Cardiac septum (tissue), 1 donor: ENCODE measurements at places on chromosomes 2 and 18.

- no peak for DNase-seq
Observed at GRCh38 chr2:123746006-123746405, 279.1 kb upstream of the CNTNAP5 start.

DNA sequence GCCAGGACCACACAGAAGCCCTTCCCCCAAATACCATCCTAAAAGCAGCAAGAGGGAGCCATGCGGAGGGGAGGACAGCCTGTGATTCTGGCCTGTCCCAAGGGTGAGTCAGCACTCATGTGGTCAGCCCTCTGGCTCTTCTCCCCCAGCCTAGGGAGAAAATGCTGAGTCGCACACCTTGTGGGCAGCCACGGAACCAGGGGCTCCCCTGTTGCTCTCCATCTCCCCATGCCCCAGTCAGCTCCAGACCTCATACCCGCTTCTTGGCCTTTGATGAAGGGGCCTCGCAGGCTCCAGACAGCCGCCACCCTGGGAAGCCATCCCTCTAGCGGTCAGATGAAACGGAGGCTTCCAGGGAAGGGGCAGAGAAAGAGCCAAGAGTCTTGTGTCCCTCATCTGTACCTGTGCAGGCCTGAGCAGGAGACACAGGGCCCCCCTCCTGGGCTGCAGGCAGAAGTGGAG is 181.3 kb upstream of the SIX2 start:
- no peak for DNase-seq

DNA sequence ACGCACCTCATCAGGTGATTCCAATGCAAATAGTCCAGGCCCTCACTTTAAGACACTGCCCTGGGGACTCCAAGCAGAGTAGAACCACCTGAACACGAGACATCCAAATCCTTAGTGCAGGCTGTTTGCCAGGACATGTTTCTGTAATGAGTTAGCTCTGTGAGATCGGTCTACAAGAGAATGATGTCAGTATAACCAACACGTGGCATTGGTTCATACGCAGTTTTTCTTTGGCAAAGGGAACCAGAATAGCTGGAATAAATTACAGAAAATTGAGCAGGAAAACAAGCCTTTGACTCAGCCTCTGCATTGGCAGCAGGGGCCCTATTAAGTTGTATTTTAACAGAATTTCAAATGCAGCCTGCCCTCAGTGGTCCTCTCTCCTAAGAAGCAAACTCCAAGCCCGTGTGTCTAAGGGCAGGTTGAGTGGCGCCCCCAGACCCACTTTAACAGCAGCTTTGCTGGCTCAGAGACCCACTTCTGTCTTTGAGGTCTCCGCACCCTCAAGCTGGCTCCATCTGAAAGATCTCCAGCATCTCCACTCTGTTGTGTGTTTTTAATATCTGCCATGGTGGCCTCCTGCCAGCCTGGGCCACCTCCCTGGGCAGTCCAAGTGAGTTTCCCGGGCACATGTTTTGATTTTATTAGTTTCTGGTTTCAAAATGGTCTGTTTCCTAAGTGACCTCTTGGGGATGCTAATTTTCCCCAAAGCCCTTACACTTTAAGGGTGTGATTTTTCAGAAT is 61.3 kb downstream of the ALPK2 start:
- no peak for DNase-seq

GRCh38 chr2:134276381-134277172 is 22.7 kb downstream of the MGAT5 start:
- no peak for DNase-seq

DNA sequence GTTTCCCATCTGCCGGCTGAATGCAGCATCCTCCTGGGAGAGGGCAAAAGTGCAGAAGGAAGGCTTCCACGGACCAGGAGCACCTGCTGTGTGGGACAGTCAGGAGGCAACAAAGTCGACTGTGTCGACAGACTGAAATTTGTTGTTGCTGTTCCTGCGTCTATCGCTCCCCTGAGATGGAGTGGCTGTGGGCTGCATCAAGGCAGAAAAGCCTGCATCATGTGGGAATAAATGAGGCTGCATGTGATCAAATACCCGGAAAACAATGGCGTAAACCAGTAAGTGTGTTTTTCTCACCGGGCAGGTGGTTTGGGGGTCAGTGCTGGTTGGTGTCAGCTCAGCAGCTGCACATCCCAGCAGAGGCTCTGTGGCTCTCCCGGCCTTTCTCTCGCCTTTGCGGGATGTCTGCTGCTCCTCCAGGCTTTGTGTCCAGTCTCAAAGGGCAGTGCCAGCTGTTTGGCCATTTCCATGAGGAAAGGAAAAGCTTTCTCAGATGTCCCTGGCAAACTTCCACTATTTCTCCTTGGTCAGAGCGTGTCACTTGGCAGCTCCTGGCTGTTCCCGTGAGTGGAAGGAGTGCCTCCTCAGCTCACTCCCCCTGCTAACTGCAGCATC is 262.4 kb downstream of the NDUFA10 start:
- DNase-seq, result peak; percentile 31

GRCh38 chr2:241126771-241127202 is 22.5 kb downstream of the PASK start:
- peak; percentile 39 for DNase-seq

DNA sequence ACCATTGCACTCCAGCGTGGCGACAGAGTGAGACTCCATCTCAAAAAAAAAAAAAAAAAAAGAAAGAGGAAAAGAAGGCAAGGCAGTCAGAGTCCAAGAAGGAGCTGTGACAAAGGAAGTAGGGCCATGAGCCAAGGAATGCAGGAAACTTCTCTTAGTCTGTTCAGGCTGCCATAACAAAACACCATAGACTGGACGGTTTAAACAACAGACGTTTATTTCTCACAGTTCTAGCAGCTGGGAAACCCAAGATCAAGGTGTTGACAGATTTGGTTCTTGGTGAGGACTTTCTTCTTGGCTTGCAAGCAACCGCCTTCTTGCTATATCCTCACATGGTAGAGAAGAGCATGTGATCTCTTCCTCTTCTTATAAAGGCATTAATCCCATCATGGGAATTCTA is 13.1 kb upstream of the SUMO1 start:
- no peak for DNase-seq

- no peak for DNase-seq
Observed at GRCh38 chr18:69705987-69706386, 241.7 kb downstream of the CD226 start.

GRCh38 chr2:73301636-73302035 is 8.3 kb upstream of the EGR4 start:
- no peak for DNase-seq

- DNase-seq, result no peak
Observed at GRCh38 chr2:171432969-171433762, 624 bp downstream of the METTL8 start.

- no peak for DNase-seq
Observed at GRCh38 chr2:237156857-237157779, 71.4 kb downstream of the COPS8 start.

DNA sequence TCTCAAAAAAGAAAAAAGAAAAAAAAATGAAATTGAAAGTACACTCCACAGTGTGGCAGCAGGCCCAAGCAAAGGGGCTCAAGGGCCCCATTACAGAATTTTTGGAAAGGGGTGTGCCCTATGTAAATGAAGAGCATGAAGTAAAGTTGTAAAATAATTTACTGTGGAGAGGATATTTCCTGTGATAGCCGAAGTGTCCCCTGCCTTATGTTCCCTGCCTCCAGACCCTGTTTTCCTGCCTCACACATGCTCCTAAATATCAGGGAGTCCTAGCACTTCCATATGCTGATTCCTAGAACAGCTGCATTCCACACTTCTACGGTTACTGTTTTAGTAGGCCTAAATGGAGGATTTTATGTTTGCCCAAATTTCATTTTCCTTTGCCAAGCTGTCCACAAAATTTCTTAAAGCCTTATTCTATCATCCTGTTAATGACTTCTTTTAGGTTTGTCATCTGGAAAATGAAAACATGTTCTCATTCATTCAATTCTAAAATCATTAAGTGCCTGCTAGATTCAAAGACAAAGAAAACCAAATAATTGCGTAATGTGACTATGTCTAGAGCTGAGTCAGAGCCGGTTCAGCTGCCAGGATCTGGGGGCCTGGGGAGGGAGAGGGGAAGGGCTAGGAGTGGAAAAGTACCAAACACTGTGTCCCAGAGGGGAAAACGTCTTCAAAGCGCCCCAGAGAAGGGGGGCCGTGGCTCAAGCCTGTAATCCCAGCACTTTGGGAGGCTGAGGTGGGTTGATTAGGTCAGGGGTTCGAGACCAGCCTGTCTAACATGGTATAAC is 25.9 kb upstream of the IMPA2 start:
- DNase-seq, result peak; percentile 70

- no peak for DNase-seq
Observed at GRCh38 chr18:3279201-3280185, 17.6 kb downstream of the MYL12B start.

DNA sequence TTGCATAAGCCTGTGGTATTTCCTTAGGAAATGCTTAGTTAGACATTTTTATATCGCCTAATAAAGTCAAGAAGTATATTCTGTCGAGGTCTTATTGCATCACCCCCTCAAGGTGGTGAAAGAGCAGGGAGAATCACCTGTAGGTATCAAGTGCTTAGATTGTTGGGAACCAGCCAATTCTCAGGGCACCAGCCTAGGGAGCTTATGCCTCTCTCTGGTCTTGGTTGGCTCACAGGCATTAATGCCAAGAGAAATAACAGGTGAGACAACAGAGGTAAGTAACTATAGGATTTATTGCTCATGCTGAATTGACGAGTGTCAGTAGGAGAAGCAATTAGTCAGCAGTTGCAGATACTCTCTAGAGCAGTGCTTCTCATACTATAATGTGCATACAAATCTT is 663.3 kb upstream of the ZNF804A start:
- DNase-seq, result no peak

DNA sequence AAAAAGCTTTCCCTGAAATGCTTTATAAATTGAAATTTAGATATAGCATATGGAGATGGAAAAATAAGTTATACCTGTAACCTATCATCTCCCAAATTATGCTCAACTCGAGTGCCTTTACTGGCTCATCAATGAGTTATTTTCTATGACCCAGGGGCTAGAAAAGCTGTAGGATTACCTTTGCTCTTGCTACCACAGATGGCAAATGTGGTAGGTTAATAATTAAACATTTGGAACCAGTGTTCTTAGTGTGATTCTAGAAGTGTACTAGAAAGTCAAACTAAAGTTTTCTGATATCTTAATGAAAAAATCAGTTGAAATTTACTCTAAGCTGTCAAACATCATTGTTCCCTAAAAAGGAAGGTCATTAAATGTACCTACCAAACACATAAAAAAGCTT is 22.5 kb downstream of the ALS2 start:
- DNase-seq, result no peak

DNA sequence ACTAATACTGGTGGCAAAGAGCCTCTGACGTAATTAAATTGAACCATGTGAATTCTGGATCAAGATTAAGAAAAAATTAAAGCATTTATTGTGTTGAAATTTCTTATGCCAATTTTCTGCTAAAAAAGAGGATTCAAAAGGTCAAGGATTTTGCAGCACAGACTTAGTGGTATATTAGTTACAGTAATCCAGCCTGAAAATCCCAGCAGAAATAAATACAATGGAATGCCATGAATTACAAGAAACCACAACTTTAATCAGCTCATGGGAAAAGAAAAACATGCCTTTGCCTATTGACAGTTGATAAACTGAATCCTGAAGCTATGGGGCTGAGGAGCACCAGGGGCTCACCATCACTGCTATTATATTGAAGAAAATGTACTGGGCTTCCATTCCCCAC is 114.8 kb upstream of the SATB2 start:
- DNase-seq, result no peak

DNA sequence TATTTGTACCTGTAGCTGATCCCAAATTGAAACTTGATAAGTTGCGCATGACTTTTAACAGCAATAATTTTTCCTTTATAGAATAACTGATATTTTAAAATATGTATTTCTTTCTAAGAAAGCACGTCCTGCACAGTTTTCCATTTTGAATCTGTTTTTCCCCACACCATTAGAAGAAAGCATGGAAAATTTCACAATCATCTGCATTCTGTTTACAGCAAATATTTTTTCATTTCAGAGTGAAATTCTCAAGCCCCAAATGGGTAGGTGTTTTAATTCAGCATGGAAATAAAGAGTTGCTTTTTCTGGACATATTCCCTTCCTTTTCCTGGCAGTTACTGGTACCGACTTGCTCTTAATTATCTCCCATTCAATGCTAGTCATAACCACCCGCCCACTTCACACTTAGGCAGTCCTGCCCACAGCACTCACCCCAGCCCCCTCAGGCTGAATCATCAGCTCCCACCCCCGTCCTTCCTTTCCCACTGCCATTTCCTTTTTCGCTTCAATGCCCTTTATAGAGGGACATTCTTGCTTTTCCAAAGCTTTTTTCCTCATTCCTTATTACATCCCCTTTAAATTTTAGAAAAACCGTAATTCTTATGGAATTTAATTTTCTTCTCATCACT is 89.2 kb upstream of the GLS start:
- peak; percentile 81 for DNase-seq

DNA sequence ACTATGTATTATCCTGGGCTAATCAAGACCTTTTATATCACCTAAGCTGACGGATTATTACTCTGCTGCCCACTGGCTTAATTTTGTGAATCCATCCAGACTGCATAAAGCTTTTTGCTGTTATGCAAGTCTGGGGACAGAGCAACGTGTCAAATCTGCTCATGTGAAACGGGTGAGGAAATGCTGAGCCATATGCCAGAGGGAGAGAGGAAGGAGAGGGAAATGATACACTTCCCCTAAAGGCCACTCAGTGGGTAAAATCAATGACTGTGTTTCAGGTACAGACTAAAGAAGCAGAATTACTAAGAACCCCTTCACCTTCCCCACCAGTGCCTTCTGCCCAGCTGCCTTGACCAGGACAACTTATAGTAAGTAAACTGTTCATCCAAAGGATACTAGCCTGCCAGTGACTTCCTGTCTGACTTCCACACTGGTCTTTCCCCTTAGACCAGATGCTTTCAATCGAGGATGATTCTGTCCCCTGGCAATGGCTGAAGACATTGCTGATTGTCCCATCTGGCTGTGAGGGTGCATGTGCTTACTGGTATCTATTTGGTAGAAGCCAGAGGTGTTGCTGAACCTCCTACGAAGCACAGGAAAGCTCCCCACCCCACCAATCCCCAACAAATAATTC is 43.0 kb downstream of the STAT1 start:
- DNase-seq, result no peak

GRCh38 chr18:48228301-48228715 is 180.9 kb downstream of the ZBTB7C start:
- DNase-seq, result no peak

DNA sequence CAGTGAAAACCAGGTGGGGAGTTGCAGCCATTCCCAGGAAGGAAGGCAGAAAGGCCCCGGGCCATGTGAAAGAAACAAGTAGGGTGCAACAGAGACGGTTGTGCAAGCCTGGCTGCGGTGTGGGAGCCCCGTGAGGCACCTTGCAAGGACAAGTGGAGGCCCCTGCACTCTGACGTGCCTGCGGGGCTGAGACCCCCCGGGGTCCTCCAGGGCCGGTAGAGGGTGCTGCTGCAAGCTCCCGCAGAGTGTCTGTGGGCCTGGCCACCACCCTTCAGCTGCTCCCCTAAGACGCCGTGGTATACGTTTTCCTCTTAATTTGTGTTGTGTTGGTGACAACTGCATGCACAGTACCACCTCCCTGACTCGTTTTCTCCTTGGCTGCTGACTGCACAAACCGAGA is 27.4 kb upstream of the MC5R start:
- no peak for DNase-seq
